CD4-positive, alpha-beta T cell treated with Interferon alpha-2 for 1 hour (primary cell): ENCODE measurements at places on chromosomes 2 and 18.

DNA sequence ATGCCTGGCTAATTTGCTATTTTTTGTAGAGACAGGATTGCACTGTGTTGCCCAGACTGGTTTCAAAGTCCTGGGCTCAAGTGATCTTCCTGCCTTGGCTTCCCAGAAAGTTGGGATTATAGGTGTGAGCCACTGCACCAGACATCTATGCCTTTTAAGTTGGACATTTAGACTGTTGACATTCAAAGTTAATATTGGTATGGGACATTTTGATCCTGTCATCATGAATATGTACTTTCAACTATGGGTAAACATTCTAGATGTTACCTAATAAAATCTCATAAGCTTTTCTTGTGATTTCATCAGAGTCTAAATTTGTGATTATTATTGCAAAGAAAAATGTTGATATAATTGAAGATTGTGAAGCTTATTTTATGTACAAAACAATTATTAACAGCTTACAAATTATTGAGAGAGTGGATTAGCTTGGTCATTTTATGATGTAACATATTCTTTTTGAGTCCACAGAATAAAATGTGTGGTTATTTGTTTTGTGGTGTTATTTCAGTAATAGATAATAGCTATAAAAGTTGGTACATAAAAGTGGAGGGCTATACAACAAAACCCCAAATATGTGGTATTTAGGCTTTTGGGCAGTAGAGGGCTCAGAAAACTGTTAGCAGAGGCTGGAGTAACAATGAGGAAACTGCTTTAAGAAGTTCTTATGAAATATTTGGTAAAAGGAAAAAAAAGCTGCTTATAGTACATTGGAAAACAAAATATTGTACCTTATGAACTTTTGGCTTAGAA lies 41.4 kb downstream of the STARD6 start:
- DNase-seq = no peak

GRCh38 chr2:110149330-110150220 lies 34.0 kb upstream of the MALL start:
- DNase-seq = no peak

GRCh38 chr2:96325884-96326255 lies 753 bp downstream of the ITPRIPL1 start:
- DNase-seq = peak; percentile 53

DNA sequence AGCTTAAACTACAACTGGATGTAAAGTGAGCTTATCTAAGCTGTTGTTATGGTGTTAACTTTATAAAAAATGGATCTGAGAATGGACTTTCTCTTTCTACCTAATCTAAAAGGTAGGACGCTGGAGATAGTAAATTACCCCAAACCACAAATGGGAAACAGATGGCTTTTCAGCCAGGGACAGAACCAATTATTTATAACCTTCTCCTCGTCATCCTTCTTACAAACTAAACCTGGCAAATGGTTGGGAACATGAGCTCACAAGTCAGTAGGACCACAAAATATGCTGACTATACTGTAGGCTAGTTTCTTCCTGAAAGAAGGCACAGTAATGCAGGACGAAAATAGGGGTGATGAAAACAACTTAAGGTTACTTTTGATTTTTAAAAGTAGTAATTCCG lies 32.7 kb upstream of the ZDBF2 start:
- no peak for DNase-seq

DNA sequence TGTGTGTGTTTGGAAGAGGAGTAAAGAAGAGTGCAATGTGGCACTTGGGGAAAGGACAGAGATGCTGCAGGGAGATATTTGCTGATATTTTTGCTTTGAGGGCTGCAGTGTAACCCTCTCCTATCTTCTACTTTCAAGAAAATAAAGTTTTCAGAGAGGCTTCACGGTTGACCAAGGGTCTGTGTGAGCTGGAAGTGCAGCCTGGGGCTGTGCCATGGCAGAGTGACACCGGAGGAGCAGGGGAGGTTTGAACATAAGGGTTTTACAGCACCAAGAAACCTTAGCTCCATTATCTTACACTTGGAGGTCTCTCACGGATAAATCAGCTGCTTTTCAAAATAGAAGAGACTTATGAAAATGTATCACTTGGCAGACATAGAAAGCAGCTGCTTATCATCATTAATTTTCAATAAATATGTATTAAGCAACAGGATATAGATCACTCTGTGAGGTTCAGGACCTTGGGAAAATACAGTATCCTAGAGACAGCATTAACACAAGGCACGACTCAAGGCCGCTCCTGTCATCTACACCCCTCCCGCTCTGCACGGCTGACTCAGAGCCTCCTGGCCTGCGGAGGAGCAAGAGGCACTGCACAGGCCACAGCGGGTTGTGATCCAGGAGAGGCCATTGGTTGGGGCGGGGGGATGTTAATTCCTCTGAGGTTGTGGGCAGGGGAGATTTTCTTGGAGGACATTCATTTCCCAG lies 127.8 kb downstream of the COPS8 start:
- no peak for DNase-seq

GRCh38 chr2:157307021-157307420 lies 18.6 kb downstream of the ERMN start:
- DNase-seq = no peak

DNA sequence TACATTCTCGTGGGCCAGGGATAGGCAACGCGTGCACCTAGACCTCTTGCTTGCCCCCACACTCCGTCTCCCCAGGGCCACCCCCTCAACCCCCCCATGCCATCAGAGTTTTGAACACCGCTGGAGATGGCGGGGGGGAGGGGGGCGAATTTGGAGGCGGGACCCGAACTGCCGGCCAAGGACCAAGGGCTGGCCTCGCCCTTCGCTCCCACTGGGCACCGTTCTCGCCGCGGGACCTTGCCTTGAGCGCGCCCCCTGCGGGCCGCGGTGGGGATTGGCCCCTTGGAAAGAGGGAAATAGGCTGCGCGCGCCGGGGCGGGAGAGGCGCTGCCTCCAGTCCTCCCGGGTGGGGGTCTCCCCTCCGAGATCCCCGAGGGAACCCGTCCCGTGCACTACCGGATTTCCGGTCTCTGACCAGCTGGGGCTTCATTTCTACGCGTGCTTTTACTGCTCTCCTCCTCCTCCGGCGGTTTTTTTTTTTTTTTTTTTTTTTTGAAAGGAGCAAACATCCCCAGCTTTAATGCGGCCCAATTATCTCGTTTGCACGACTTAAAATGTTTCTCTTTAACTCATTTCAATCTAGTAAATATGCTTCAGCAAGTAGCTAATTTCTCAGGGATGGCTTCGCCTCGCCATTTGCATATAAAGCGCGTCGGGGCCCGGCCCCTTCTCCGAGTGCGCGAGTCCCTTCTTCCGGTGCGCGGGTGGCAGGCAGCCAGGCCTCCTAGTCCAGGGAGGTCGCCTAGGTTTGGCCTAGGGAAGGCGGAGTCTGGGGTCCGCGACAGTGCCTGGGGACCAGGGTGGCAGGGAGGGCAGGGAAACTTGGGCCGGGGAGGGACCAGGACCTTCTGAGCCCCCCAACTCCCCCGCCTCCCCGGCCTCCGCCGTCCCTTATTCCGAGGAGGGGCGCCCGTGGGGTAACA lies 10.0 kb upstream of the GBX2 start:
- DNase-seq = no peak

- DNase-seq = no peak
These were observed 120.5 kb upstream of the COPS8 start for GRCh38 chr2:236965021-236965840.

- no peak for DNase-seq
These were observed 61.0 kb downstream of the CDCA7 start for GRCh38 chr2:173415431-173416381.

- no peak for DNase-seq
These were observed 25.3 kb upstream of the BZW1 start for GRCh38 chr2:200786423-200786822.
